ENCODE measurements at places on chromosomes 12 and 14.

- DNase-seq = no peak
Measured at GRCh38 chr14:66972469-66972868, 216.8 kb upstream of the GARIN2 start.

- no peak for DNase-seq
Measured at GRCh38 chr12:69502345-69503081, 32.3 kb downstream of the FRS2 start.

- DNase-seq = no peak
Measured at GRCh38 chr12:50101663-50102062, 2.1 kb upstream of the GPD1 start.

DNA sequence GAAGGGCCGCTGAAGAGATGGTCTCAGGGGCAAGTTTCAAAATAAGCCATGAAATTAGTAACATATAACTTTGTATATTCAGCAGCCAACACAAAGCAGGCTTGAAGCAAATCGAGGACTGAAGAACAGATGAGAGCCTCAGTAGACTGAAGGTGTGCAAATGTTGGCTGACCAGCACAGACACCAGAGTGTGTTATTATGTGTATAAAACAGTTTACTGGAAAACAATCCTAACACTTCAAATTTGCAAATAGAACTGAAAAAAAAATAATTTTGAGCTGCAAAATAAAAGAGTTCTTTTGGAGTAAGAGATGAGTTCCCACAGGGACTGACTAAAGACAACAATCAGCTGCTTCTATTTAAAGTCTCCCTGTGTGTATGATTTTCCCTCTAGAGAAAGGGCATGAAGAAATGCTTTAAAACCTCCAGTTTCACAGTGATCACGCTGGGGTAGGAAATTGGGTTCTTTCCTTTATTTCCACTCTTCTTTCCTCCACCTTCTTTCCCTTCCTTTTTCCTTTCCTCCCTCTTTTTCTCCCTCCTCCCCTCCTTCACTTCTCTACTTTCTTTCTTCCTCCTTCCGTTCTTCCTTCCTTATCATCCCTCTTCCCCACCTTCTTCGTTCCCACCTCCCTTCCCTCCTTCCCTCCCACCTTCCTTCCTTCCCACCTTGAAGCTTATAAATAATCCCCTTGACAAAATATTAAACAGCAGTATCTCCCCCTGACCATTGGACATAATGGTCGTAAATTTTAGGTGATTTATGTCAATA lies 383.9 kb upstream of the DCN start:
- no peak for DNase-seq

DNA sequence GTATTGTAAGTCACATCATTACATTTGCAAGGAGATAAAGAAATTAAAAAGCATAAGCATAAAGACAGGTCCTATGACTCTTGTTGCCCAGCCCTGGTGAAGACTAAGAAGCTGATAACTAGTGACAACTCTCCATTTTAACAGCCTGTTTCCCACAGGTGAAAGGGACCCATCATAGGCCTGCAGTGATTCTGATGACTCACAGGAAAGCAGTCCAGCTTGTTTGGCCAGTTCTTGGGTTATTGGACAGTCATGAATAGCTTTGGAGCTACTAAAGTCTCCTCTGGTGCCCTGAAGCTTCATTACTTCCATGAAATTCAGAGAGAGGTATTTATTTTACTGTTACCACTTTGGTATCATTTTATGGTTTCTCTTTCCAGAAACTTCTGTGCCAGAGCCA lies 55.5 kb upstream of the DYRK2 start:
- DNase-seq = no peak

DNA sequence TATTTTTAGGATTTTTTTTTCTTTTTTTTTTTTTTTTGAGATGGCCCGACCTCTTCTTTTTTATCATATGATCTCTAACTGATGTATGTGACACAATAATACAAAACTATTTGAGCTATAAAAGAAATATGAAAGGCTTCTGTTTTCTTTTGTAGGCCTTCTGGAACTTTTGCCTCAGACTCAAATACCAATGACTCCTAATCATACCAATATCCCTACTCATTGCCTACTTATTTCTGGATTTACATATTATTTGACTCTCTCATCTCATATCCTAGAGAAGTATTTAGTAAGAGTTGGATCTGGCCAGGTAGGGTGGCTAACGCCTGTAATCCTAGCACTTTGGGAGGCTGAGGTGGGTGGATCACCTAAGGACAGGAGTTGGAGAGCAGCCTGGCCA lies 12.7 kb upstream of the WDR89 start:
- no peak for DNase-seq

DNA sequence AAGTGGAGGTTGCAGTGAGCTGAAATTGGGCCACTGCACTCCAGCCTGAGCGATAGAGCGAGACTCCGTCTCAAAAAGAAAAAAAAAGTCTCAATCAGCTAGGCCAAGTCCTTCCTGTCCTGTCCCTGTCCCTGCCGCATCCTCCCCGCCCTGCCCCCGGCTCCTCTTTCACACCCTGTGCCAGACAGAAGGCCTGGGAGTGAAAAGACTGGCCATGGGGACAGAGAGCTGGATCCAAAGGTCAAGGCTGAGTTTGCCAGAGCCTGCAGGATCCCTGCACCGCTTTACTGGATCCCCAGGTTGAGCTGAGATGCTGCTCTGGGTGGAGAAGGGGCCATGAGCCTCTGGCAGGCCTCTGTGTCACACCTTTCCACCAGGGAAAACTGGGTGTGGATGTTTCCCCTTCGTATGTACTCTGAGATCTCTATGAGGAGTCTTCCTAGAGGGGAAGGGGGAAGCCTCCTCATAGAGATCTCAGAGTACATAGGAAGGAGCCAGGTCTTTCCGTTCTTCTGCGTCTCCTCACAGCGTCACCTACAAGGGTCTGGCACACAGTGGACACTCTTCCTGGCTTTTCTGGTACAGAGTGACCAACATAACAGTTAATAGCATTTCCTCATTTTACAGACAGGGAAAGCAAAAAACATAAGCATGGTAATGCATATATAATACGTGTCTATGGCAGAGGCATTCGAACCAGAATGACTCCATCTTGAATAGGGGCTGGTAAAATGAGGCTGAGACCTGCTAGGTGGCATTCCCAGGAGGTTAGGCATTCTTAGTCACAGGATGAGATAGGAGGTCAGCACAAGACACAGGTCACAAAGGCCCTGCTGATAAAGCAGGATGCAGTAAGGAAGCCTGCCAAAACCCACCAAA lies 35.1 kb downstream of the NINJ2 start:
- DNase-seq = no peak

DNA sequence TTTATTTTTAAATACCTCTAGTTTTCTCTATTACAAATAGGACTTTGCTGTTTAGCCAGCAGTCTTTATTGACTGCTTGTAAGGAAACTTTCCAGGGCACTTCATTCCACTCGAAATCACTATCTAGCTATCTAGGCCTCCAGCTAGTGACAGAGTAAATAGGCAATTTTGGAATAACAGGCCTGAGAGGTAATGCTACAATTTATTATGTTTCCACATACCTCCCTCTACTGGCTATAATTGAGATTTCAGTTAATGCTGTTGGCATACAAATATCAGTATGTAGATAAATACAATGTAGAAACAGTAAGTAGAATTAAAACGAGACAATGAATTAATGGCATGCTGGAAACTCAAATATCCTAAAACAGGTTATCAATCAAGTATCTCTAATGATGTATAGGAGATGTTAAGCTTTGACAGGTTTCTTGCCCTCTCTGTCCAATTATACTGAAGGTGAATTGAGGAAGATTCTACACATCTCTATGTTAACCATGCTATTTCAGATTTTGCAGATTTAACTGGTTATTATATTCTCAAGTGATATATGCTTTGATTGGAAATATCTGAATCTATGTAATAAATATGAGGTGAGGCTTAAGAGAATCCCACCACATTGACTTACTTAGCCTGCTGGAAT lies 7.2 kb downstream of the DTD2 start:
- DNase-seq = no peak

- no peak for DNase-seq
Measured at GRCh38 chr12:510071-510825, 50.5 kb downstream of the B4GALNT3 start.

DNA sequence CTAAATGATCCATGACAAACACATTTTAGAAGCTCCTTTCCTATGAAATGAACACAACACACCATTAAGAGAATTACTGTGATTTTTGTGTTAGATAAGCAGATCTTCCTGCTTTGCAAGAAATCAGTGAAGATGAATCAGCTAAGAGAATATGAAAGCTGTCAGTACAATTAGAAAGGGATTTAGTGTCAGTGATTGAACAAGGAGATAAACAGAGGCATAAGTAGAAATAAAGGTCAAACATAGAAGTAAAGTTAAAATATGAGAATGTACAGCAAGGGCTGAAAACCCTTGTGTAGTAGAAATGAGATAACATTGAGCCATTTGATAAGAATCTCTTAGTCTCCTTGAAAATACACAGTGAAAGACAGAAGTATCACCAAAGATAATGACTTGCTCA lies 21.4 kb upstream of the SLC16A7 start:
- no peak for DNase-seq

- DNase-seq = no peak
Measured at GRCh38 chr12:109462868-109463692, 14.0 kb downstream of the KCTD10 start.

- DNase-seq = no peak
Measured at GRCh38 chr14:100587086-100587762, at the start of gene BEGAIN. BEGAIN (minus strand) TSS chr14:100587417; CDS start chr14:100587290, 127 bp downstream.

DNA sequence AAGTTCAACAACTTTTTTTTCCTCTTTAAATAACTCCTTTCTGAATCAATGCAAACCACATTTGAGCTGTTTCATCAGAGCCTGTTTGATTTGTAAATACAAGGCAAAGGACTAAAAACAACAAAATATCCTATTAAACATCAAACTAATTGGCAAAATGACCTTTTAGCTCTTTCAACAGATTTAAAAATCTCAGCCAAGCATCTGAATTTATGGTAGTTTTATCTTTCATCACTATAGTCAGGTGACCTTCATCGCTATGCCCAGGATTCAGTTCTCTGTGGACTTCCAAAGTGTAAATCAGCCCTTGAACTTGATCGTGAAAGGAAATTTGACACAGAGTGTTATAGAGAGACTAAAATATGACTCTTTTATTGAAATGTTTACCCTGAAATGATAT lies 1554.5 kb upstream of the FLRT2 start:
- DNase-seq = no peak

GRCh38 chr12:128872303-128872702 lies 19.0 kb downstream of the GLT1D1 start:
- no peak for DNase-seq

DNA sequence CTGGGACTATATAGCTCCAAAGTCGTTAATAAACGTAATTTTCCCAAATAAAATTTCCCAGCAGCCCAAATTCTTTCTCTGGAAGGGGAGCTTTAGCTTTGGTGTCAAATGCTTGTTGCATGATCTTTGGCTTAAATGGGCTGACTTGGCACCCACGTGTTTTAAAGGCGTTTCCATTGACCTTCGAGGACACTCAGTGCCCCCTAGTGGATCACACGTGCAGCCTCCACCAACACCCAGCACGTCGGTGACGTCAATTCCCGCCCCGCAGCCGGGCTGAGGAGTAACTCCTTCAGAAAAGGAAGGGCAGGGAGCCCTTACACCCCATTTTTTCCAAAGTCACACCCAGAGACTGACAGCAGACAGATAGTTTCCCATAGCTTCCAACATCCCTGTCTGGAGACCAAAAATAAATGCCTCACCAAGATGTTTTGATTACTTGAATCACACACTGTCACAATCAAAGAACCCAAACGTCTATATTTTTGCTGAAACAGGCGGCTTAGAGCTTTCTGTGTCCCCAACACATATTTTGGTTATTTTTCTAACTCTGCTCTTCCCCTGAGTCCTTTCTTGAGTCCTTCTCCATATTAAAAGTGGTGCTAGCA lies 707.9 kb downstream of the AACS start:
- no peak for DNase-seq

- DNase-seq = no peak
Measured at GRCh38 chr12:130073721-130074120, 88.5 kb upstream of the FZD10 start.

DNA sequence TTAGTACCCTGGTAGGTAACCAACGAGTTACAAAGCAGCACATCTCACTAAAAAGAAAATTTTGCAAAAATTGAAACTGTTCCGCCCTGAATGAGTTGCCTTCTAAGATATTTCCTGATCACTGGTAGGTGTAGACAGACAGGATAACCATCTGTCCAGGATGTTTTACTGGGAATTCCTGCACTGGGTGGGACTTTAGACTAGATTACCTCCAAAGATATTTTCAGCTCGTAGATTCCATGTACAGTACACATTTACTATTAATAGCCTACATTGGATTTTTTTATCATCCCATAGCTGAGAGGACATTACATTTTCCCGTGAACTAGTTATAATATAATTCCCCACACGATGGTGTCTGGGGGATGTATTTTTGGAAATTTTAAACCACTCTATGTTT lies 139.6 kb downstream of the DYRK2 start:
- no peak for DNase-seq

DNA sequence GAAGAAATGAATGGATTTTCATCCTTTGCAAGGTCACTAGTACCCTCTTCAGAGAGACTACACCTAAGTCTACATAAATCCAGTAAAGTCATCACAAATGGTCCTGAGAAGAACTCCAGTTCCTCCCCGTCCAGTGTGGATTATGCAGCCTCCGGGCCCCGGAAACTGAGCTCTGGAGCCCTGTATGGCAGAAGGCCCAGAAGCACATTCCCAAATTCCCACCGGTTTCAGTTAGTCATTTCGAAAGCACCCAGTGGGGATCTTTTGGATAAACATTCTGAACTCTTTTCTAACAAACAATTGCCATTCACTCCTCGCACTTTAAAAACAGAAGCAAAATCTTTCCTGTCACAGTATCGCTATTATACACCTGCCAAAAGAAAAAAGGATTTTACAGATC lies 40.8 kb downstream of the SPATA7 start:
- no peak for DNase-seq

DNA sequence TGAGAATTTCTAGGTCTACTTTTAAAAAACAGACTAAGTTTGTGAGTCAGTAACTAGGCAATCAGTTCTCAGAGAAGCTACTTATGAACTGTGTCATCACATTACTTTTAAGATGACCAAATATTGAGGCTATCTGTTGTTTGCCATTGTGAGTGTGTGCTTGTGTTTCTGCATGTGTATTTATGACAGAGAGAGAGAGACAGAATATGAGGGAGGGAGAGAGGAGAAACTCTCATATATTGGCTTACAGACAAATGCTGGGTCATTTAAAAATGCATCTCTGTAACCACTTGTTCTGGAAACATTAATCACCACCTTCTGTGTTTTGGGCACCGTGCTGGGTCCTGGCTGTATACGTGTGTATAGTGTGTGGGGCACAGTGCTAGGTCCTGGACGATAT lies 161.5 kb upstream of the FRMD6 start:
- DNase-seq = no peak

- no peak for DNase-seq
Measured at GRCh38 chr14:68342216-68342763, 450.6 kb downstream of the ZFP36L1 start.

- DNase-seq = no peak
Measured at GRCh38 chr12:16607906-16608775, 2.2 kb upstream of the LMO3 start.

GRCh38 chr12:95759718-95760117 lies 30.8 kb downstream of the NTN4 start:
- DNase-seq = no peak
